ENCODE measurements at places on chromosomes 4 and X. TPM values are rescaled to one million over a fixed set of nuclear protein-coding genes. Genes with fewer than 3 reads are reported as not detected.

SPANXA1 gene
- total RNA-seq = not detected

LAP3 gene
- total RNA-seq = 49.6 TPM

SPANXC gene
- total RNA-seq = not detected

CFAP299 gene
- not detected for total RNA-seq

BBS12 gene
- 1.4 TPM for total RNA-seq

SLC7A11 gene
- 0.60 TPM for total RNA-seq

SSX1 gene
- total RNA-seq = not detected

DMRTC1 gene
- total RNA-seq = not detected

ABCG2 gene
- 1.4 TPM for total RNA-seq

BGN gene
- not detected for total RNA-seq

MAGEB10 gene
- total RNA-seq = not detected

TDO2 gene
- not detected for total RNA-seq

MSANTD1 gene
- 1.5 TPM for total RNA-seq

KLF8 gene
- 20.5 TPM for total RNA-seq

UGT8 gene
- total RNA-seq = 0.50 TPM

CT47B1 gene
- total RNA-seq = not detected

MAGIX gene
- 1.0 TPM for total RNA-seq

KIAA1210 gene
- not detected for total RNA-seq

CT45A5 gene
- total RNA-seq = not detected
